ENCODE measurements at places on chromosomes 2 and 18. TPM values are rescaled to one million over a fixed set of nuclear protein-coding genes. Genes with fewer than 3 reads are reported as not detected.

GRCh38 chr2:160336635-160337034 lies 136.6 kb upstream of the ITGB6 start:
- H3K27me3 ChIP-seq: no peaks in the 10 kb centered on the region
- no peak for DNase-seq
- no peak overlapping the region for H3K4me3 ChIP-seq

GRCh38 chr2:241880311-241881073 lies 11.0 kb downstream of the RTP5 start:
- peak overlapping the region; percentile 80 for H3K27ac ChIP-seq
- DNase-seq: no peak
- H3K4me3 ChIP-seq: peak overlapping the region; percentile 86
- peaks cover 19% of the 10 kb centered on the region for H3K36me3 ChIP-seq
- no peaks in the 10 kb centered on the region for H3K27me3 ChIP-seq

Gene FBXO15
- total RNA-seq: 1.5 TPM

- DNase-seq: no peak
- no peaks in the 10 kb centered on the region for H3K36me3 ChIP-seq
- no peak overlapping the region for H3K27ac ChIP-seq
- H3K4me1 ChIP-seq: no peaks in the 10 kb centered on the region
Observed at GRCh38 chr2:237626813-237627440, 460 bp upstream of the LRRFIP1 start.

Gene HOXD12
- total RNA-seq: not detected

DNA sequence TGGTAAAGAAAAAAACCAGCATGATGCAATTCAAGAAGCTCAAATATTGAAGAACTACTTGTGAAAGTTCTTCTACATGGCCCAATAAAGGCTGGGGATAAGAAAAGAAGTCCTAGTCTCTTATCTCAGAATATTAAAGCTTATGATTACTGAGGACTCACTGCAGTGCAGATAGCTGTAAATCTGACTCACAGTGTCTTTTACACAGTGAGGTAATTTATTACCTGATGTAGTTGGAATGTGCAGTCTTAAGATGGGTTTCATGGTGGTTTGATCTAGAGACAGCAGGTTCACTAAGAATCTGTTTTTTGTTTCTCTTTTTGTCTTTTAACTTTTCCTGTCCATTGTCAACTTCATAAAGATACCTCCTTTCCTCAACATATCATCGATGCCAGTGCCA lies 484.0 kb upstream of the MAP2 start:
- H3K4me3 ChIP-seq: no peak overlapping the region
- DNase-seq: no peak
- H3K36me3 ChIP-seq: no peaks in the 10 kb centered on the region
- no peak overlapping the region for H3K27ac ChIP-seq
- H3K27me3 ChIP-seq: no peaks in the 10 kb centered on the region
- H3K4me1 ChIP-seq: peaks cover 7% of the 10 kb centered on the region

GRCh38 chr2:239462191-239462515 lies 61.3 kb upstream of the HDAC4 start:
- no peak overlapping the region for H3K27ac ChIP-seq
- DNase-seq: no peak
- no peaks in the 10 kb centered on the region for H3K36me3 ChIP-seq

DNA sequence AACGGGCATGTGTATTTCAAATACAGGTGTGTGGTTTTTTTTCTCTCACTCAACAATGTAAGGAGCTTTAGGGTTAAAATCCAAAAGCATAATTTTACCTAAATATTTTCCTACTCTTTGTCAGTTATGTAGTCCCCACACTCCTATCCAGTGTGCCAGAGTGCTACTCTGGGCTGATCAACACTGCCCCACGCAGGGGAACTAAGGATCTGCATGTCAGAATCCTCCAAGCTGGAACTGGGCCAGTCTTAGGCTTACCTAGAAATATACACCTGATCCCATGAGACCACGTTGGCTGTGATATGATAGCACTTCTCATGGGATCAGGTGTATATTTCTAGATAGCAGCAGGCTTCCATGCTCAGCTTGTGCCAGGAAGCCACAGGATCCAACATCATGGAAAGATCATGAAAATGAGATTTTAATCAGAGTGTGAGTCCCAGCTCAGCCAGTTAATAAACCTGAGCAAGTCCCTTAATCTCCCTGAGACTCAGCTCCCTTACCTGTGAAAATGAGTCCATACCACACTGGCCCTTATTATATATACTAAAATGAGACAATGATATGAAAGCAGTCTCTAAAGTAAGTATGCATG lies 29.7 kb downstream of the CCDC141 start:
- no peak overlapping the region for H3K4me3 ChIP-seq
- H3K27me3 ChIP-seq: no peaks in the 10 kb centered on the region
- DNase-seq: peak; percentile 63
- H3K36me3 ChIP-seq: no peaks in the 10 kb centered on the region
- no peaks in the 10 kb centered on the region for H3K4me1 ChIP-seq

DNA sequence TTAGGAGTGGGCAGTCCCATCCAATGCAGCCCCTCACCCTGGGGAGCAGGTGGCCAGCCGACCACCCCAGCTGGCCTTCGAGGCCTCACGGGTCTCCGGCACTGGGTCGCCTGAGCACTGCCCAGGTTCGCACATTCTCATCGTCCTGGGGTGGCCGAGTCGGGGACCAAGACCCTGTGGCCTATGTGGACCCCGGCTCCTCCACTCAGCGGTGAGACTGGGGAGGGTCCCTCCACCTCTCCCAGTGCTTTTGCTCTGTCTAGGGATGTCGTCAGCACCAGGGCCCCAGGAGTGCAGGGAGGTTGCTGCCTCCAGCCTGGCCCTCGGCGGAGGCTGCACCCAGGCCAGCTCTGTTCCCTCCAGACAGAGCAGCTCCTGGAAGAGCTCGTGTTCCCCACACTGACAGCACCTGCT lies 89.6 kb downstream of the TPO start:
- no peak for DNase-seq
- H3K4me3 ChIP-seq: no peak overlapping the region
- H3K27ac ChIP-seq: no peak overlapping the region

Gene ANKRD29
- total RNA-seq: 7.8 TPM
